ENCODE measurements at places on chromosomes 13 and 19. TPM values are rescaled to one million over a fixed set of nuclear protein-coding genes. Genes with fewer than 3 reads are reported as not detected.

DNA sequence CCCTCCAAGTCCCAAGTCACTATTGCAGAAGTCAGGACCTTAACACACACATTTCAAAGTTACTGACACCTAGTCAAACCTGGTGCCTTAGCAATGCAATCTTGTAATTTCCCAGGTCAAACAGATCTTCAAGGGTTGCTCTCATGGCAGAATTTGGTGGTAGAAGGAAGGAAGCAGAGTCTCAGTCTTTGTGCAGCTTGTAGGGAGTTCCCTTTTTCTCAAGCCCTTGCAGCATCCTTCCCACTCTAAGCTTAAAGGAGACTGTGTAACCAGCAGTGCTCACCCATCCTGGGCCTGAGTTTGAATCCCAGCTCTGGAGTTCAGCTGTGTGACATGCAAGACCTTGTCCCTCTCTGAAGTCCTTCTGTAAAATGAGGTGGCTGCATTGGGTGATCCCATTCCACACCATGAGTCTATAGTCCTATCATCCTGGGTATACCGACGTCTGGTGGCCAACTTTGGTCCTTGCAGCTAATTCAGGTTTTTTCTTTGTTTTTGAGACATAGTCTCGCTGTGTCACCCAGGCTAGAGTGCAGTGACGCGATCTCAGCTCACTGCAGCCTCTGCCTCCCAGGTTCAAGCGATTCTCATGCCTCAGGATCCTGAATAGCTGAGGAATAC, 9.8 kb downstream of the SIGLEC10 start:
- DNase-seq = no peak
- H3K4me3 ChIP-seq = no peak overlapping the region
- H3K27ac ChIP-seq = no peak overlapping the region
- peaks cover 4% of the 10 kb centered on the region for H3K36me3 ChIP-seq
- H3K4me1 ChIP-seq = peaks cover 3% of the 10 kb centered on the region

C19orf85 gene
- not detected for total RNA-seq

GRCh38 chr13:83350569-83350968, 531.7 kb downstream of the SLITRK1 start:
- H3K36me3 ChIP-seq = no peaks in the 10 kb centered on the region
- DNase-seq = no peak
- H3K27me3 ChIP-seq = no peaks in the 10 kb centered on the region
- no peak overlapping the region for H3K4me3 ChIP-seq
- no peak overlapping the region for H3K27ac ChIP-seq
- no peaks in the 10 kb centered on the region for H3K4me1 ChIP-seq

ZNF415 gene
- total RNA-seq = not detected

DNA sequence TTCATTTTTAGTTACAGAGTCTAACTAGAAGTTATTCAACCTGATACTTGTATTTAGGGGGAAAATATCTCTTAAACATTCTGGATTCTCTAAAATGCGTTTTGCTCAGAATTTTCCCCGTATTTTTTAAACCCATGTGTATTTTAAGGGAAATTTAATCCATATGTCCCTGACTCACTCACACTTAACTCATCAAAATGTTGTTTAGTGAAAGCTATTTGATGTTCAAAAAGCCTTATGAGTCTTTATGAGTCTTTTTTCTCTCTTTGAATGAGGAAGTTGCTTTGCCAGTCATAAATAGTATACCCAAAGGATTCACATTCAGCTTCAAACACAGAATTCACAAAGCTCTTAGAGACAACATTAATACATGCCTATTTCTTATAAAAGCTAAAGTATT, 16.4 kb downstream of the MAB21L1 start:
- H3K4me3 ChIP-seq = no peak overlapping the region
- no peaks in the 10 kb centered on the region for H3K27me3 ChIP-seq
- DNase-seq = no peak
- no peaks in the 10 kb centered on the region for H3K4me1 ChIP-seq
- H3K27ac ChIP-seq = no peak overlapping the region

CD33 gene
- 2.4 TPM for total RNA-seq

TMIGD2 gene
- total RNA-seq = 7.9 TPM

DNA sequence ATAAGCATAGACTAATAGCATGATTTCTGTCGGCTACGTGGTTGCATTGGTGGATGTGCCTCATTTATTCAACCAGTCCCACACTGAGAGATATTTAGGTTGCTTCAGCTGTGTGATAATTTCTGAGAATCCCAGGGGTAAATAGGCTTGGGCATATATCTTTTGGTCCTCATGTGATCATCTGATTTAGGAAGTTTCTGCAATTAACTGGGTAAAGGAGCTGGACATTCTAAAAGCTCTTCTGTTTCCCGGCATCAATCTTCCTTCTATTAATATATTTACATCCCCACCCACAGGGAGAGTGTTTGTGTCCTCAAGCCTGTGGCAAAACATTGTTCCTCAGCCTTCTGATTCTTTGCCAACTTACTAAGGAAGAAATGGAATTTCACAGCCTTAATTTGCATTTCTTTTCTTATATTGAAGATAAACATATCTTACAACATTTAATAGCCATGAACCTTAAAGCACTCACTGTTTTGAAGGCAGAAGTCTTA, 431.6 kb downstream of the RFC3 start:
- no peaks in the 10 kb centered on the region for H3K4me1 ChIP-seq
- DNase-seq = no peak
- H3K27ac ChIP-seq = no peak overlapping the region
- no peaks in the 10 kb centered on the region for H3K36me3 ChIP-seq
- H3K27me3 ChIP-seq = no peaks in the 10 kb centered on the region
- H3K4me3 ChIP-seq = no peak overlapping the region

EBI3 gene
- total RNA-seq = not detected

DNA sequence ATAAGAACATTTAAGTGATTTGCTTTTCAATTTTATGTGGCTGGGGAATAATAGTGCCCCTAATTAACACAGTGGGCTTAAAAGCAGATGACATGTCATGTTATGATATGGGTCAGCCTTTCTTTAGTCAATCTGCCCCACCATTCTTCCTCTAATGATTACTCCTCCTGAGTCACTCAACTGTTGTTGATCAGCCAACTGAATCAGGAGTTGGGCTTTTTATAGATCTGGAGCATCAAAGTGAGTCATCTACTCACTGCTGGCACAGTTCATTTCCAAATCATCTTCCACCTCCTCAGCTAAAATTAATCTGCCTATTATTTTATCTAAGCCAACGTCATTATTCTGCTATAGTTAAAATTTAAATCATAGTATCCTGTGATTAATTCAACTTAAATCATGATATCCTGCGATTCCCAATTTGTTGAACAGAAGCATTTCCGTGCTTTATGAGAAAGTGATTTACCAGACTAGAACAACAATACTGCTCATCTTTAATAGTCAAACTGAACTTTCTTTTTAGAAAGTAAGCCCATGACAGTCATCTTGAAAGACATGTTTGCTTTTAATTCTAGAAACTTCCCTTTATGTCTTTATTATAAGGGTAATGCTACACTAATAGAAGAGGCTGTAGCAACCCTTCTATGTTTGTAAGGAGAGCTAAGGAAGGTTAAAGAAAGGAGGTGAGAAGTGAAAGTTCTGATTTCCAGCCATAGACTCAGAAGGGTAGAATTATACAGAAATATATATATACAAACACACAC, 551.4 kb downstream of the TBC1D4 start:
- no peak for DNase-seq
- H3K36me3 ChIP-seq = no peaks in the 10 kb centered on the region
- no peak overlapping the region for H3K4me3 ChIP-seq

ZNF723 gene
- not detected for total RNA-seq

- DNase-seq = no peak
- peaks cover 2% of the 10 kb centered on the region for H3K36me3 ChIP-seq
- no peaks in the 10 kb centered on the region for H3K4me1 ChIP-seq
- H3K27me3 ChIP-seq = peaks cover 24% of the 10 kb centered on the region
Measured at GRCh38 chr13:76769271-76769791, 116.9 kb downstream of the KCTD12 start.

DNA sequence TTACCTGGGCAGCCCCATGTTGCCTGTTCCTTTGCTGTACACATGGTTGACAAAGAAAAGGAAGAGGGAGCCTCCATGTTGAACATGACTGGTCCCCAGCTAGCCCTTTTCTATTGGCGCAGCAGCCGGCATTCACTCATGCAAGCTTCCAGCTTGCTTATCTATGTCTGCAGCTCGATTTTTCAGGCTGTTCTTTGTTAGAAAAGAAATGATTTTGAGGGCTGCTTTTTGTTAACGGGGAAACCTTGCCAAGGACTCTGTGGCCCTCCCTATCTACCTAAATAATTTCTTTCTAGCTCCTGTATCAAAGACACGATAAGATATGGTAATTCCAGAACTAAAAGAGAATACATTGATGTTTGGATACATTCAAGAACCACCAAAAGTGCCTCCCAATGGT, 20.4 kb upstream of the ADGRE2 start:
- no peak overlapping the region for H3K27ac ChIP-seq
- no peaks in the 10 kb centered on the region for H3K36me3 ChIP-seq
- H3K4me3 ChIP-seq = no peak overlapping the region
- DNase-seq = no peak
- H3K4me1 ChIP-seq = no peaks in the 10 kb centered on the region

DNA sequence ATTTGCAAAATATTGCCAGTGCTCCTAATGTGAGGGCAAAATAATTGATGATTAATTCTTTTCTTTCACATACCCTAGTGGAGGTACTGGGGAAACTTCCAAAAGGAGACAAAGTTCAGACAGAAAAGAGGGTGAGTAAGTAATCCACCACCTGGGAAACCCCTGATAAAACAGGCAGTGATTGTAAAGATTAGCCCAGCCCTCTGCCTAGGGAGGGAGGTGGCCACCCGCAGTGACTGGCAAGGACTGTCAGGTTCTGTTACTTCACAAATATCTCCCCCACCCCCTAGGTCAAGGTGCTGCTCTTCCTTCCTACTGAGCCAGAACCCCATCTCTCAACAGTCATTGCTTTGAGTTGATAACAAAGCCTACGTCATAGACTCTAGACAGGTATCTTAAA, 239.7 kb downstream of the DNAJC15 start:
- peaks cover 34% of the 10 kb centered on the region for H3K27me3 ChIP-seq
- DNase-seq = no peak
- H3K4me3 ChIP-seq = no peak overlapping the region
- H3K27ac ChIP-seq = no peak overlapping the region
- H3K36me3 ChIP-seq = no peaks in the 10 kb centered on the region

- H3K4me1 ChIP-seq = peaks cover 16% of the 10 kb centered on the region
- peak overlapping the region; percentile 74 for H3K27ac ChIP-seq
- peak overlapping the region; percentile 50 for H3K4me3 ChIP-seq
- H3K27me3 ChIP-seq = no peaks in the 10 kb centered on the region
- no peaks in the 10 kb centered on the region for H3K36me3 ChIP-seq
Measured at GRCh38 chr13:44484562-44485138, 91.5 kb downstream of the TSC22D1 start.

ONECUT3 gene
- total RNA-seq = not detected

ZNF284 gene
- total RNA-seq = 1.9 TPM

DNA sequence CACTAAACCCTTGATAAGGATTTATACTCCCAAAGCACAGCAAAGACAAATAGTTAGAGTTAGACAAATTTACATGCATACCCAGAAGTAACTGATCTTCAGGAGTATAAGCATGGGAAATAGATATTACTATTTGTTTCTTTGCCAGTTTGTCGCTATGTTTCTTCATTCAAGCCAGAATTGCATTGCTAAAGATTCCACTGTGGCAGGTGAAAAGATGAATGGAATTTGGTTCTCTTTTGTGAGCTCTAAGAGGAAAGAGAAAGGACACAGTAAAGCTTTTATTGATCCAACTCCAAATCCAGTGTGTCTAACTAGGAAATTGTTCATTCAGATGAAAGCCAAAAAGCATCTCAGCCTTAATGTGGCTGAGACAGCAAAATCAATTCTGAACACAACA, 292.3 kb upstream of the SPRY2 start:
- no peak for DNase-seq
- H3K4me3 ChIP-seq = no peak overlapping the region
- no peaks in the 10 kb centered on the region for H3K27me3 ChIP-seq
- no peaks in the 10 kb centered on the region for H3K36me3 ChIP-seq

RAB8A gene
- total RNA-seq = 97.5 TPM

RDH8 gene
- total RNA-seq = not detected

GRCh38 chr13:24868874-24869273, 104.9 kb downstream of the RNF17 start:
- DNase-seq = no peak
- no peak overlapping the region for H3K27ac ChIP-seq
- H3K36me3 ChIP-seq = peaks cover 2% of the 10 kb centered on the region
- peak overlapping the region; percentile 31 for H3K4me3 ChIP-seq
- peaks cover 2% of the 10 kb centered on the region for H3K4me1 ChIP-seq

DNA sequence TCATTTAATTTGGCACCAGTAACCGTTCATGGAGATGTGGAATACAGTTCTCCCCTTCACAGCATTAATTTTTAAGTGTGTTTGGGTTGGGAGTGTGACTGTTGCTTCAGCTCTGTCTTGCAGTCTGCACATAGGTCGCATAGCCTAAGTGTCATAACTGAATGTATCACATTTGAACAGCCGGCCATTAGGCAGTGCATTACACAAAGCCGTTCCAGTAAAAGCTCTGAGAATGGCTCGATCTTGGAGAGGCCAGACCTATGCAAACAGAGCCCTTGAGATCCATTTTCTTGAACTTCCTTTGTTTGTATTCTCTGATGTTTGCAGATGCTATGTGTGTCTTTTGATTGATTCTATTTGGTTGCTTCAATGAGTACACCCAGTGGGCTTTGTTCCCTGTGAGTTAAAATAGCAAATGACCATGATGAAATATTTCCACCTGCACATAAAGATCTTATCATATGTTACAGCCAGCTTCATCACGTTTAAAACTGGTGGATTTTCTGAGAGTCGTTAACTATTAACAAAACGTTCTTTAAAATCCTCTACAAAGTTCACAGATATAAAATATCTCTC, 1104.9 kb upstream of the SLC10A2 start:
- H3K27ac ChIP-seq = no peak overlapping the region
- no peak for DNase-seq
- H3K4me3 ChIP-seq = no peak overlapping the region
- no peaks in the 10 kb centered on the region for H3K27me3 ChIP-seq
- H3K4me1 ChIP-seq = no peaks in the 10 kb centered on the region
- no peaks in the 10 kb centered on the region for H3K36me3 ChIP-seq

DNA sequence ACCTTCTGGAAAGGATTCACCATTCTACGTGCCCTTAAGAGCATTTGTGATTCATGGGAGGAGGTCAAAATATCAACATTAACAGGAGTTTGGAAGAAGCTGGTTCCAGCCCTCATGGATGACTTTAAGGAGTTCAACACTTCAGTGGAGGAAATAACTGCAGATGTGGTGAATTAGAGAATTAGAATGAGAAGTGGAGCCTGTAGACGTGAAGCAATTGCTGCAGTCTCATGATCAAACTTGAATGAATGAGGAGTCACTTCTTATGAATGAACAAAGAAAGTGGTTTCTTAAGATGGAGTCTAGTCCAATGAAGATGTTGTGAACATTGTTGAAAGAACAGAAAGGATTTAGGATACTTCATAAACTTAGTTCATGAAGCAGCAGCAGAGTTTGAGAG, 129.1 kb downstream of the TNFRSF19 start:
- H3K4me1 ChIP-seq = peaks cover 20% of the 10 kb centered on the region
- peaks cover 11% of the 10 kb centered on the region for H3K27me3 ChIP-seq
- DNase-seq = no peak
- no peak overlapping the region for H3K4me3 ChIP-seq
- H3K36me3 ChIP-seq = no peaks in the 10 kb centered on the region

- H3K4me3 ChIP-seq = no peak overlapping the region
- peaks cover 17% of the 10 kb centered on the region for H3K4me1 ChIP-seq
- peak overlapping the region; percentile 27 for H3K27ac ChIP-seq
Measured at GRCh38 chr13:48660361-48661076, 6.8 kb downstream of the CYSLTR2 start.

ZNF816 gene
- 3.5 TPM for total RNA-seq

- DNase-seq = no peak
- no peaks in the 10 kb centered on the region for H3K36me3 ChIP-seq
- H3K27me3 ChIP-seq = peaks cover 11% of the 10 kb centered on the region
- no peaks in the 10 kb centered on the region for H3K4me1 ChIP-seq
Measured at GRCh38 chr19:53787266-53787665, 36.8 kb downstream of the NLRP12 start.
